ENCODE measurements at places on chromosomes 3 and 15. TPM values are rescaled to one million over a fixed set of nuclear protein-coding genes. Genes with fewer than 3 reads are reported as not detected.
A peak's percentile ranks its signal among the peaks of the same experiment; 100 is the strongest.

MCF2L2 gene
- polyA plus RNA-seq = 0.37 TPM

LIPC gene
- 0.52 TPM for polyA plus RNA-seq

KAT2B gene
- 20.5 TPM for polyA plus RNA-seq

DNA sequence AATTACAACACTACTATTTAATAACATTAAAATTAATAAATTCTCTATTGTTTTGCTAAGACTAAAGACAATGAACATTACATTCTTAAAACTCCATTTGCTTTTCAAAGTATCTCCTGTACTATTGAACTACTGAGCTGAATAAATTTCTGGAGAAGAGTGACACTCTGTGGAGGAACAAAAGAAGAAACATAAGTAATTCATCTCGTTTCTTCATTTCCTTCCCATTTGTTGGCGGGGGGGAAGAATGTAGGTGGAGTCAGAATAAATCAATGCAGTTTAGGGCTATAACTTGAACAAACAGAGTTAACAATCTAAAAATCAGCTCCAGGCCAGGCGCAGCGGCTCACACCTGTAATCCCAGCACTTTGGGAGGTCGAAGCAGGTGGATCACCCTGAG is 32.7 kb downstream of the EFHB start:
- DNase-seq = no peak

DNA sequence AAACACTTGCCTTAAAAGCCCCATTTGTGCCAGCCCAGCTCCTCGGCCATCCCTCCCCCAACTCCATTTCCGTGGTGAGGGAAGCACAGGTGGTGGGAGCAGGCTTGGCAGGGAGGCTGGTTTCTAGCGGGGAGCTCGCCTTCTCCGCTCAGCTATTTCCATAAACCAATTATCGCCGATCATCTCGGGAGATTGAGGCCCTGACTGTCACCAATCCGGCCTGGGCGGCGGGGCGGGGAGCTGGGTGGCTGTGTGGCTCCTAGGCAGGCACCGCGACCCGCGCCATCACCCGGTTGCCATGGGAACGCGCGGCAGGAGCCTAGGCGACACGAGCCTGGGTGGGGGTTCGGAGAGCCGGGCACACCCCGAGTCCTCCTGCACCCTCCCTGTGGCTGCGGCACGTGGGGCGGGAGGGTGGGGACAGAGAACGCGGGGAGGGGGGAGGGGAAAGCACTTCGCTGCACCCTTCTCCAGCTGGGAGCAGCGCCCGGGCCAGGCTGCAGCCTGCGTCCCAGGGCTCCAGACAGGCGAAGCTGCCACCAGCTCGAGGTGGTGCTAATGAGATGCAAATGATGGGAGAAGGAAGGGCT is 9.3 kb downstream of the CCDC33 start:
- DNase-seq = peak; percentile 69

- no peak for DNase-seq
These were observed 255.9 kb downstream of the DOCK3 start for GRCh38 chr3:50930371-50931208.

DNA sequence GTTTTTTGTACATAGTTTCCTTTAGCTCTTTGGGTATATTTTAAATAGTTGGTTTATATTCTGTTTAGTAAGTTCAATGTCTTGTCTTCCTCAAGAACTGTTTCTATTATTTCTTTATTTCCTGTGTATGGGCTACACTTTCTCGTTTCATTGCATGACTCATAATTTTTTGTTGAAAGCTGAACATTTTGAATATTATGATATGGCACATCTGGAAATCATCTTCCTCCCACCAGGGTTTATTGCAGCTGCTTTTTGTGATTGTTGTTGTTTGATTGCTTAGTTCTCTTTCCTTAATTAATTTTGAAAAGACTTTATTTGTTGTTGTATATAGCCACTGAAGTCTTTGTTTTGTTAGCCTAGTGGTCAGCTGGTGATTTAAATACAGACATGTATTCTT is 43.8 kb downstream of the LSM3 start:
- DNase-seq = no peak

DNA sequence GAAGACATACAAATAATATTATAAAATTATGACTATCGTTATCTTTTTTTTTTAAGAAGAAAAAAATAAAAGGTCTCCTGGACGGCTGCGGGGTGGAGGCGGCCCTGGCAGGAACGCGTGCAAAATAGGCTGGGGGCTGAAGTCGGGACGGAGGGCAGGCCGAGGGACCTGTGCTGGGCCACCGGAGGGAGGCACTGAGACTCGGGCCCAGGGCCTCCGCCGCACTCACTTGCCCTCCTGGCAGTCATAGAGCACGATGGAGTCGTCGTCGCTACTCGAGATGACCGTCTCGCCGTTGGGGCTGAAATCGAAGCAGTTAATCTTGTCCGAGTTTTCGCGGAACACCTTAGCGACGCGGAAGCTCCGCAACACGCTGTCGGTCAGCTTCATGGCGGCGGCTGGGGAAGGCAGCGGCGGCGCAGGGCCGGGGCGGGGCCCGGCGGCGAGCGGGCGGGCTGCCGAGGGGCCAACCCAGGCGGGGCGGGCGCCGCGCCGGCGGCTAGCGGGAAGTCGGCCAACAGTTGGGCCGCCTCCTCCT is 408 bp downstream of the WDR82 start:
- peak; percentile 25 for DNase-seq

DNA sequence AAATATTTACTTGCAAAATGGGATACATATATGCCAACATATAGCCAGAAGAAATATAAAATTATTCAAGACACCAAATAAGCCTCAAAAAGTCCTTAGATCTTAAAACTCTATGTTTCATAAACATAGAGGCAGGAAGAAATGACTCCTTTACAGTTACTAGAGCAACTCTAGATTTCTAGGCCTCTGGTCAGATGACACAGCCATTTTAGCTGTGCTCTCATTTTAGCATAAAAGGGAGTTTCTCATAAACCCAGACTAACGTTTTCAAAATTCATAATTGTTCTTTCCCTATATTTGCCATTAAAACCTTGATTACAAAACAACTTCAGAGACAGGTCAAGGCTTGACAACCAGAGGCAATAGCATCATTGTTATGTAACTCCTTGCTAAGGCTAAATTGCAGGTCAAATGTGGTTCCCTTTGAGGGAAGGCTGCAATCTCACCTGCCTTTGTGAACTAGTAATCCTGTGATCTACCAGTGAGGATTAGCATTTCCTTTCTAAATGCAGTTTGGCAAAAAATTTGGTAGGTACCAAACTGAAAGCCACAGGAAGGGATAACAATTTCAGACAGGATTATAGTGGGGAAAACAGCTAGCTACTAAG is 8.2 kb downstream of the THOC7 start:
- no peak for DNase-seq

- DNase-seq = no peak
These were observed 727.1 kb upstream of the NAALADL2 start for GRCh38 chr3:174132006-174132405.

- peak; percentile 34 for DNase-seq
These were observed 23.7 kb upstream of the PCOLCE2 start for GRCh38 chr3:142912402-142913172.

GRCh38 chr15:100248236-100248635 is 93.5 kb downstream of the ADAMTS17 start:
- DNase-seq = no peak

- no peak for DNase-seq
These were observed 43.4 kb upstream of the SEC22A start for GRCh38 chr3:123158330-123158729.

DNA sequence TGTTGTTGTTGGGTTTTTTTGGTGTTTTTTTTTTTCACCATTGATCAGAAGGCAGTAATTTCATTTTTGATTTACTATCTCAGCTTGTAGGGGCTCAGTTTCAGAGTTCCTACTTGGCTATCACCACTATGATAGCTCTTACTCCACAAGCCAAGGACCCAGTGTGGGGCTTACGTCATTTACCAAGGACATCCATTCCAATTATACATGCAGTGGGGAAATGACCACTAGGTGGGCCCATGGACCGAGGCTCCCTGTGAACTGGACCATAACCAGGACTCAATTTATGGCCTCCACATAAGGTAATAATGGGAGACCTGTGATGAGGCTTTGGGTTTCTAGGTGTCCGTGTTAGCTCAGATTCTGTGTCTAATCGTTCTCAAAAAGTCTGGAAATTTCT is 67.5 kb upstream of the CACNA1D start:
- DNase-seq = no peak

All from muscle of back (tissue), 13 donors.